ENCODE measurements at places on chromosomes 2 and 18. TPM values are rescaled to one million over a fixed set of nuclear protein-coding genes. Genes with fewer than 3 reads are reported as not detected.

The TNFRSF11A gene
- 1.1 TPM for total RNA-seq

The RAMP1 gene
- total RNA-seq = 126 TPM

The ANO7 gene
- 0.72 TPM for total RNA-seq

The MAP3K19 gene
- total RNA-seq = not detected

The DSC1 gene
- total RNA-seq = 1.1 TPM

The NT5C1B gene
- total RNA-seq = not detected

The CIAO1 gene
- total RNA-seq = 78.6 TPM

The EVX2 gene
- not detected for total RNA-seq

The CRYBA2 gene
- not detected for total RNA-seq

The CPO gene
- not detected for total RNA-seq

The PARD6G gene
- 1.5 TPM for total RNA-seq

The LAMA3 gene
- total RNA-seq = 3.3 TPM
